EL (cell line): ENCODE measurements at places on chromosomes 3 and 15.

DNA sequence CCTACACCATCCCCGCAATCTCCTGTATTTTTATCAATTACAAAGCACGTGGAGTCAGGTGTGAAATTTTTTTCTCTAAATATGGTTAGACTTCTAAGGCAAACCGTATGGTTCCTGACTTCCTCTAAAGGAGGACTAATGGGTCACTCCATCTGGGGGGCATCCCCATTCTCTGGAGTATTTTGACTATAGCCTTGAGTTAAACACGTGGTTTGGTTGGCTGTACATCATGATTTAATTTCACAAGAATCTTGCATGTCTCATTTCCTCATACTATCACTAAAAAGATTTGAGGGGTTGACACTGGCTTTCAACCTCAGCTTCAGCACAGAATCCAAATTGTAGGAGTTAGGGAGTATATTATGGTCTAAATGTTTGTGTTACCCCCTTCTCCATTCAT is 25.3 kb upstream of the ZNF770 start:
- DNase-seq, result peak; percentile 62

DNA sequence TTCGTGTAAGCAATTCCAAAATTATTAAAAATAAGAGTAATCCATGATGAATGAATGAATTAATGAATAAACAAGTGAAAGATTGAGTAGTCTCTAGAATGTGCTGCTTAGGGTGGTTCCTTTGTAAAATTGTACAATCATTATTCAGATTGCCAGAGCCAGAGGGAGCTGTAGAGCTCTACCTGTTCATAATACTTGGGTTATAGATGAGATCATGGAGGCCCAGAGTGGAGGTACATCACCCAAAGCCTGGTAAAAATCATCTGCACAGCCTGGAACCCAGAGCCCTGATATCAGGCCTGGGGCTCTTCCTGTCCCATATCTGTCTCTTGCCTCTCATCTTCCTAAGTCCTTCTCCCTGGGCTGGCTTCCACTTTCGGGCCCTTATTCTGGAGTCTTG is 297.2 kb downstream of the RPLP1 start:
- DNase-seq, result no peak

DNA sequence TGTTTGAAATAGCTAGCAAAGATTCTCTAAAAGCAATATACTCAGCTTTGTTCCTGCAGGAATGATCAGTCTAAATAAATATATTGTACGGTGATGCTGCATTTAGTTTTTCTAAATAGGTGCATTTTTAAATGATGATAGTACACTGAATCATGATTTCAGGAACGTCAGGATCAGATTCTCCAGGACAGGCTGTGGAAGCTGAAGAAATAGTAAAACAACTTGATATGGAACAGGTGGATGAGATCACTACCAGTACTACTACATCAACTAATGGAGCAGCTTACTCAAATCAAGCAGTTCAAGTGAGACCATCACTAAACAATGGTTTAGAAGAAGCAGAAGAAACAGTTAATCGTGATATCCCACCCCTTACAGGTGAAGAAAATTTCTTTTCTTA is 46.3 kb upstream of the EIF3J start:
- DNase-seq, result peak; percentile 16

- DNase-seq, result peak; percentile 56
These were observed 338.4 kb upstream of the C2CD4B start for GRCh38 chr15:62503451-62503850.
